ENCODE measurements at places on chromosomes 11 and 22.

DNA sequence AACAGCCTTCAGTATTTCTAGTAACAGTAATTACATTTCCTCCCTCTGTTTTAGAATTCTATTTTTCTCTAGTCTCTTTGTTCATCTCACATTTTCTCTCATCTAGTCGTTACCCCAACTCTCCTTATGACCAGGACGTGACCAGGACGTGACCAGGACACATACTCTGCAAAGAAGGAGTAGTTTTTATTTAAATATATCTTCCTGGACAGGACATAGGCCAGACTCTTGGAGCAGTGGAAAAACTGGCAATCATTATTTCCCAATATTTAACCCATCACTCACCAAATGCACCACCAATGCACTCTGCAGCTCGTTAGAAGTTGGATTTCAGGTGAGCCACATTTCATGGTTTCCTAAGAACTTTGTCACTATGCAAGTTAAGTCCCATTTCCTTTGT lies 40.3 kb upstream of the POGLUT3 start:
- DNase-seq: no peak

- peak; percentile 13 for DNase-seq
These were observed 1.4 kb downstream of the SCO2 start for GRCh38 chr22:50523806-50524675.

DNA sequence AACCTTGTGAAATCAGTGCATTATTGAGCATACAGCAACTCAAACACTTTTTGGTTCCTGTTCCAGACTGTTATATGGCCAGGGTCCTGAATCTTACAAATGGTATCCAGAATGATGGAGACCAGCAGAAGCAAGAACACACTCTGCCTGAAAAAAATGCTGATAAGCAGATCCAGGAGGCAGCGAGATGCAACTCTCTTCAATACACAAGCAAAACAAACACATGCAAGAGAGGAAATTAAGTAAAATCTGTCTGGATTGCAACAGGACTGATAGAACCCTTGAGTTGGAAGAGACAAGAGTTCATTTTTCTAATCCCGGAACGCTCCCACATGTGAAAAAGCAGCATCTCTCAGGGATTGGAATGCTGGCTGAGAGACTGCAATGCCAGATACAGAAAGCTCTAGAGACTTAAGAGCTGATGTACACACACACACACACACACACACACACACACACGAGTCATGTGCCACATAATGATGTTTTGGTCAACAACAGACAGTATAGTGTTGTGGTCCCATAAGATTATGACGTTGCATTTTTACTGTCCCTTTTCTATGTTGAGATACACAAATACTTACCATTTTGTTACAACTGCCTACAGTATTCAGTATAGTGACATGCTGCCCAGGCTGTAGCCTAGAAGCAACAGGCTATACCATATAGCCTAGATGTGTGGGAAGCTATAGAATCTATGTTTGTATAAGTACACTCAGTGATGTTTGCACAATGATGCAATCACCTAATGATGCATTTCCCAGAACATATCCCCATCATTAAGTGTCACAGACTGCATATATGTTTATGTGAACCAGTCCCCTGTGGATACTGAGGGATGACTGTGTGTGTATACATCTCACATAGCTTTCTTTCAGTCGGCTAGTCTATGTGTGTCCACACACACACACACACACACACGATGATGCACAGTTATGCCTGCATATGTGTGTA lies 406.6 kb downstream of the LARGE1 start:
- no peak for DNase-seq

DNA sequence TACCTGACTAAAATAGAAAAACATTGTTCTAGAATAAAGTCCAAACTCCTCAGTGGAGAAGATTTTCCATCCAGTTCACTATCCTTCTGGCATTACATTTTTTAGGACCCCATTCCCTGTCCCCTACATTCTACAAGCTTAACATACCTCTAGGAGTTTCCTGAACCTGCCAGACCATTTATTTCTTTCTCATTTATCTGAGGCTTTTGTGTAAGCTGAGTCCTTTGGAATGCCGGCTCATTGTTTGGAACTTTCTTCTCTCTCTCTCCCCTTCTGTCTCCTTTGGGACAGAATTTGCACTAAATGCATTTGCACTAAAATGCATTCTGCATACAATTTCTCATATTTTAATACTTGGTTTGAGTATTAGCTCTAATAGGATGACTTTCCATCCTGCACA lies 393.0 kb upstream of the ANO3 start:
- no peak for DNase-seq

- no peak for DNase-seq
These were observed 13.2 kb upstream of the AMPD3 start for GRCh38 chr11:10441652-10442503.

DNA sequence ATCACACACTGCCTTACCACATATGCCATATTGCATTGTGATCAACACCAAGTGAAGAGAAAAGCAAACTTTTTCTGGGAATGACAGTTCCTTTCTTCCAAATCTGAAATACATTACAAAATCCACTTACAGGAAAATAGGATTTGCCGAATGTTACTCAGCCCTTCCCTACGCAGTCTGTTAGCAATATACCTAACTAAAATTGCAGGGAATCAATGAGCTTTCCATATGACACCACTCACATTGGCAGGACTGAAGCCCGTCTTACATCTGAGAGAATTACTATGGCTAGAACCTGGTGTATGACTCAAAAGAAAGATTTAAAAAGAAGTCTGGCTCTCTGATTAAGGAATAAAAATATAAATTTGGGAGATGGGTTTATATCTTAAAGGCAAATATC lies 136.0 kb downstream of the LRRC4C start:
- DNase-seq: no peak

DNA sequence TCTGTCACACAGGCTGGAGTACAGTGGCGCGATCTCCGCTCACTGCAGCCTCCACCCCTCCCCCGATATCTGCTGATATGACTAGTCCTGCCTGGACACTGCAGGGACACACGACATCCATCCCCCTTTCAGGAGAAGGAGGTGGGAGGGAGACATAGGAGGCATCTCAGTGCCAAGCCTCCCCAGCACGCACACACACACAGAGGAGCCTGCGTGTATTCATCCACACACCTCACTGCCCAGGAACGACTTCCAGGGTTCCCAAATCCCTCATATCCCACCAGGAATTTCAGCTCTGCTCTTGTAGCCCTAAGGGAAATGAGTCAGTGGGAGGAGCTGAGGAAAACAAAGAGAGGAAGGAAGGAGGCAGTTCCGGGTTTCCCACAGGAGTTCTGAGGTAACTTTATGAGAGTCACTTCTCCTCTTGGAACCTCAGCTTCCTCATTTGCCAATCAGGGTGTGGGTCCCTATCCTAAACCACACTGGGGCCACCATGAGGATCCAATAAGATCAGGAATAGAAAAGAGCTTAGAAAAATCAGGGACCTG lies 37.2 kb upstream of the ACER3 start:
- peak; percentile 85 for DNase-seq

DNA sequence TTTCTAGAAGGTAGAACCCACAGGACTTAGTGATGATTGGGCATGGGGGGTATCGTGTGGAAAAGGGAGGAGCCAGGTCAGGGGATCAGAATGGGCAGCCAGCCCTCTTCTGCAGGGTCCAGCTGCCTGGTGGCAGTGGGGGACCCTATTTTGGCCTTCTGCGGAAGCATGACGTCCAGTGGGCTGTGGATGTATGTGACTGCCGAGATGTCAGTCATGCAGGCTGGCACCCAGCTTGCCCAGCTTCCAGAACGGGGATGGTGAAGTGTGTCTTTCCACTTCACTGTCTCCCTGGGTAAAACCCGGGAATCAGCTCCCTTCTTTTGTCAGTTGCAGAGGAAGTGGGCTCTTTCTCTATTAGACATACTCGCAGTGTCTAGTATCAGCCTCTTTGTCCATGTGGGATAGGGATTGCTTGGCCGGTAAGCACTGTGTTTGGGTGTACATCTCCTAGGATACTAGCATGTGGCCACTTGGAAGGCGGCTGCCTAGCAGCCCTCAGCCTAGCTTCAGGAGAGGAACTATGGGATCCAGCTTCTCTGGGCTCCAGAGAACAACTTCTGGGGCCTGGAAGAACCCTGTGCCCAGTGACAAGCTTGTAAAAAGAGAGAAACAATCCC lies 51.4 kb downstream of the GRIK4 start:
- peak; percentile 21 for DNase-seq

DNA sequence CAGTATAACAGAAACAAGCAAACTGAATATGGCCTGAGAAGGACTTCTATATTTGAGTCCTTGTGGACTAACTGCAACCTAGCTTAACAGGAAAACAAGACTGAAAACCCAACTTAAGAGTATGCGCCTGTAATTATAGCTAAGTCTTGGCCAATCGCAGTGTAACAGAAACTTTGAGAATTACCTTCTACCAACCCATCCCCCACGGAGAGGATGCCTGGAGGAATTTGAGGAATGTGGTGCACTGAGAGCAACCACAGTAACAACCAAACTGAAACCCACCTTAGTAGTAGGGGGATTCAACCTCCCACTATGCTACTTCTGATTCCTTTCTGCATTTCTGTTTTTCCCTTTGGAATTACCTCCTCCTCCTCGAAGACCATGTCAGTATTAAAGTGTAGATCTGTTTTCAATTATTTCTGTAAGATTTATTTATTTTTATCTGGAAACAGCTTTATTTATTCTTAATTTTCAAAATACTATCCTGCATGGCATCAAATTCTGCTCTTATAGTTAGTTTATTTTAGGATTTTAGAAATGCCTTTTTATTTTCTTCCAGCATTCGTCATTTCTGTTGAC lies 393.6 kb downstream of the KCNA4 start:
- no peak for DNase-seq

GRCh38 chr11:58024601-58025091 lies 965 bp downstream of the OR9Q1 start:
- no peak for DNase-seq

DNA sequence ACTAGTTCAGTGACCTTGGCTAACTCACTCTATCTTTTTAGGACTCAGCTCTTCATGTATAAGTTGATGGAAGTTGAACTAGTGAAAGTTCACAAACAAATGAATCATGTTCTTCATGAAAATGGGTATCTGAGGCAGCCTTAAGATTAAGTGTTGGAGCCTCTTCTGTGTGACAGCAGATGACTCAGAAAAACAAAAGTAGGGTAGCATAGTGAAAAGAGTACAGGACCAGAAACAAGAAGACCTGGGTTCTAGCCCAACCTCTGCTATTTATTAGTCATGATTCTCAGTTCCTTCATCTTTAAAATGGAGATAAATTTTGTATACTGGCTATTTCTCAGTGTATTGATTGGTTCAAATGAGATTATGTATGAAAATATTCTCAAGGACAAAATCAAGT lies 60.2 kb downstream of the USP35 start:
- no peak for DNase-seq

DNA sequence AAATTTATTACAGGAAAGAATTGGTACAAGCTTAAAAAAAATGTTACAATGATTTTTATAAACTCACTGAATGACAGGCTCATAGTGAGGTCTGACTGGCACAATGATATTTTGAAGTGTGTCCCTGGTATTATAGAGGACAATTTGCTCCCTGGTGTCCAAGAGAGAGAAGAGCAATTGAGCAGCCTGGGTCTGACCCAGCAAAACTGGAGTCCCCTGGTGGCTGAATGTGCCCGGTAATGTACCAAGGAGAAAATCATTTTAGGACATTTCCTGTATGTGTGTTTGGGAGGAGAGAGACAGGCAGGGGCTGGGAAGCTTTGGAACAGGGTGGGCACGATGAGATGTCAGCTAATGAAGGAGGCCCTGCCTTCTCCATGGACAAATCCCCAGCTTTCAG lies 125.3 kb downstream of the APOL5 start:
- peak; percentile 58 for DNase-seq

Data from HT-29 (cell line).